ENCODE measurements at places on chromosomes 7 and 10.

- DNase-seq = no peak
These were observed 25.0 kb upstream of the CALN1 start for GRCh38 chr7:72437061-72437585.

- no peak for DNase-seq
These were observed 185.8 kb upstream of the TMEM106B start for GRCh38 chr7:12025246-12025645.

GRCh38 chr10:62010366-62010765, 108.9 kb downstream of the ARID5B start:
- DNase-seq = no peak

GRCh38 chr7:36986948-36987724, 262.8 kb upstream of the AOAH start:
- peak; percentile 59 for DNase-seq

DNA sequence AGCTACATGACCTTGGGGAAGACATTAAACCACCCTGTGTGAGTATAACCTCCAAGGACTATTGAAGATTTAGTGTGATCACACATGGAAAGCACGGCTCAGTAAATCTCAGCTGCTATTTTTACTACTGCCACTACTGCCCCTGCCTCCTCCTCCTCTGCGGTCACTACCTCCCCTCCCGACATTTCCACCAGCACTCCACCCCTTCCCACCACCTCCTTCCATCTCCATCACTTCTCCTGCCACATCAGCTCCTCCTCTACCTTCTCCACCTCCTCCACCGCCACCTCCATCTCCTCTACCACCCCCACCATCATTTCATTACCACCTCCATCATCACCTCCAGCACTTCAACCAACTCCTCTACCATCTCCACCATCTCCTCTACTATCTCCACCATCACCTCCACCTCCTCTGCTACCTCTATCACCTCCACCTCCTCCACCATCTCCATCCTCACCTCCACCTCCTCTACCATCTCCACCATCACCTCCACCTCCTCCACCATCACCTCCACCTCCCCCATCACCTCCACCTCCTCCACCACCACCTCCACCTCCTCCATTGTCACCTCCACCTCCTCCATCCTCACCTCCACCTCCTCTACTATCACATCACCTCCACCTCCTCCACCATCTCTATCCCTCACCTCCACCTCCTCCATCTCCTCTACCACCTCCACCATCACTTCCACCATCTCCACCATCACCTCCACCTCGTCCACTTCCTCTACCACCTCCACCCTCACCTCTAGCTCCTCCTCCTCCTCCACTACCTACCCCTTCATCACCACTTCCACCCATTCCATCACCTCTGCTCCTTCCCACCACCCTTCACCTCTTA, 69.4 kb downstream of the GRB10 start:
- DNase-seq = no peak

DNA sequence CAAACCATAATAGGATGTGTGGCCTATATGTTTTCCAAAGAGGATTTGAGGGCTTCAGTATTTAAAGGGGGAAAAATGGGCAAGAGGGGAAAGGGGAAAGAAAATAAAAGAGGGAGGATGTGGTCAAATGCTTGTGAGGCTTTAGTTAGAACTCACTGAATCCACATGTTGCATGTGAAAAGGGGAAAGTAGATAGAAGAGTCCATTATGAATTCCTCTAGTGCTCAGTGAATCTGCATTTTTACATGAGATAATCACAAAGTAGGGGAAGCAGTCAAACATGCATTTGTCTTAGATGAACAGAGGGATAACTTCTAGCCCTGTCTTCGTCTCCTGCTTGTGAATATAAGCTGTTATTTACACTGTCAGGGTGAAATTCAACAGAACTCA, 24.6 kb upstream of the AKAP9 start:
- DNase-seq = no peak
